ENCODE measurements at places on chromosomes 16 and 17. TPM values are rescaled to one million over a fixed set of nuclear protein-coding genes. Genes with fewer than 3 reads are reported as not detected.
A peak's percentile ranks its signal among the peaks of the same experiment; 100 is the strongest.

HBQ1 gene
- total RNA-seq = not detected

ABCC3 gene
- total RNA-seq = not detected

HOXB1 gene
- total RNA-seq = not detected

DNA sequence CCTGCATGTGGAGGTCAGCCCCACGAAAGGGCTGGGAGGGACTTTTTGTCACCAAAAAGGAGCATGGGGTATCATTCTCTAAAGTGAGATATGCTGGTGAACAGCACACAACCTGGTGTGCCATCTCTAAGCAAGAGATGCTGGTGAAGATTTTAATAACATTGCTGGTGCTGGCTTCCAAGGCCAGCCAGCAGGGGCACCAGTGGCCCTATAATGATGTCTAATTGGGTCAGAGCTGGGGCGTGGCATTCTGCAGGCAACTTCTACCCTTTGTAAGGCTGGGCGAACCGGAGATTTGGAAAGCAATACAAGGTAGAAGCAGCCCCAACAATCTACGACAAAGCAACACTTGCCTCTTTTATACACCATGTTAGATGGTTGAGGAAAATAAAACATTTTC is 16.8 kb downstream of the SDR42E1 start:
- no peak overlapping the region for H3K4me3 ChIP-seq
- no peak overlapping the region for H3K27ac ChIP-seq
- no peaks in the 10 kb centered on the region for H3K36me3 ChIP-seq
- no peaks in the 10 kb centered on the region for H3K27me3 ChIP-seq
- no peaks in the 10 kb centered on the region for H3K4me1 ChIP-seq

CCDC144A gene
- total RNA-seq = 13.3 TPM

- no peaks in the 10 kb centered on the region for H3K36me3 ChIP-seq
- H3K27me3 ChIP-seq = no peaks in the 10 kb centered on the region
- H3K4me3 ChIP-seq = no peak within 1 kb of the TSS
- H3K4me1 ChIP-seq = no peaks in the 10 kb centered on the region
- no peak within 1 kb of the TSS for H3K27ac ChIP-seq
Observed at GRCh38 chr17:47957591-47958490, at the start of gene PRR15L. PRR15L (minus strand) TSS chr17:47957883; CDS start chr17:47953234, 4,649 bp downstream.

KRT31 gene
- total RNA-seq = not detected

WFIKKN1 gene
- total RNA-seq = 0.72 TPM

RPGRIP1L gene
- total RNA-seq = 4.4 TPM

GALR2 gene
- total RNA-seq = 10.6 TPM

DNA sequence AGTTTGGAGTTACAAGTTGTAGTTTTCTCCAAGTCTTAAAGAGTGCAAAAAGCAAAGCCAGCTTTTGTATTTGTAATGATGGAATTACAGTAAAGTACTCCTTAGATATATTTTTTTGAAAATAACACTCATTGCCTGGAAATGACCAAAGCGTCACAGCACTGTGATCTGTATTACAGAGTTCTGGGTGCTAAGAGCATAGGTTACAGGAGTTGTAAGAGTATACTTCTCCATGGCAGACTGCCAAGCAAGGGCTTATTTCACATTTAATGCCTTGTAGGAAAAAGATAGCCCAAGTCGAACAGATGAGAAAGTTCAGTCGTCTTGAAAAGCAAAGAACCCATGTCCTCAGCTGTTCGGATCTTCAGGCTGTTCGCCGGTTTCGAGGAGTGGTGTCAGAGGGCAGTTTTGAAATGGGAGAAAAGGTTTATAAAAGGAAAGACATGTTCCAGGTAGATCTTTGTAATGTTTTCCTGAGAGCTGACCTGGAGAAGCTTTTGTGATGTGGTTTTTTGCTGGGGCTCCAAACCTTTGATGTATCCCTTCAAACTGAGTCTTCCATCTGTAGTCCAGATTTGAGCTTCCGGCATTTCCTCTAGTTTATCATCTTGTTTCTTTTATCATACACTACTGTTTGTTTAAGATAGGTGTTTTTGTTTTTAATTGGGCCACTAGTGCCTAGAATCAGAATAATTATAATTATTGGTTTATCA is 41.3 kb downstream of the ERCC4 start:
- peaks cover 15% of the 10 kb centered on the region for H3K4me1 ChIP-seq
- DNase-seq = no peak
- H3K27ac ChIP-seq = no peak overlapping the region
- H3K36me3 ChIP-seq = no peaks in the 10 kb centered on the region
- H3K27me3 ChIP-seq = peaks cover 18% of the 10 kb centered on the region

GRCh38 chr16:51402785-51403184 is 251.7 kb upstream of the SALL1 start:
- H3K27ac ChIP-seq = no peak overlapping the region
- no peaks in the 10 kb centered on the region for H3K27me3 ChIP-seq
- H3K36me3 ChIP-seq = no peaks in the 10 kb centered on the region
- H3K4me1 ChIP-seq = no peaks in the 10 kb centered on the region
- no peak overlapping the region for H3K4me3 ChIP-seq

GRCh38 chr17:7889166-7889955 is 772 bp downstream of the CHD3 start:
- H3K4me3 ChIP-seq = no peak overlapping the region
- H3K27ac ChIP-seq = no peak overlapping the region
- peak; percentile 52 for DNase-seq
- H3K36me3 ChIP-seq = peaks cover 18% of the 10 kb centered on the region

MYO15A gene
- total RNA-seq = 2.7 TPM

CTRB2 gene
- total RNA-seq = not detected

RTN4RL1 gene
- 0.14 TPM for total RNA-seq

GRCh38 chr16:3060339-3061127 is 4.9 kb upstream of the IL32 start:
- no peak for DNase-seq
- peaks cover 12% of the 10 kb centered on the region for H3K36me3 ChIP-seq
- peaks cover 76% of the 10 kb centered on the region for H3K4me1 ChIP-seq
- no peaks in the 10 kb centered on the region for H3K27me3 ChIP-seq
- H3K27ac ChIP-seq = peak overlapping the region; percentile 93
- H3K4me3 ChIP-seq = peak overlapping the region; percentile 85

SLC5A2 gene
- not detected for total RNA-seq

DNA sequence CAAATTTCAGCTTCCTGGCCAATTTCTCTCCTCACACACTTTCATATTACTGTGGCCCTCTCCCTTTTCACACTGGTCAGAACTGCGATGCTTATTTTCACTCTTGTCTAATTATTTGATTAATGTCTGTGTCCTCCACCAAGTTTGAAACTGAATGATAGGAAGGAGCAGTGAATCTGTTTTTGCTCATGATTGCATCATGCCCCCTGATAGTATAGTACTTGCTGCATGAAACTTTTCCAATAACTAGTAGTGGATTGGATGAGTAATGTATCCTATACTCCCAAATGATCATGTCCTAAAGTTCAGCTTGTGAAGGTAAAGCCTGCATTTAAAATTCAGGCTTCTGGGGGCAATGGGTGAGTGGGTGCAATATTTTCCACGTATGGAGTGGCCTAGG is 121.2 kb downstream of the ASIC2 start:
- DNase-seq = no peak
- H3K36me3 ChIP-seq = no peaks in the 10 kb centered on the region
- no peak overlapping the region for H3K27ac ChIP-seq

HOXB6 gene
- total RNA-seq = 0.24 TPM

DNA sequence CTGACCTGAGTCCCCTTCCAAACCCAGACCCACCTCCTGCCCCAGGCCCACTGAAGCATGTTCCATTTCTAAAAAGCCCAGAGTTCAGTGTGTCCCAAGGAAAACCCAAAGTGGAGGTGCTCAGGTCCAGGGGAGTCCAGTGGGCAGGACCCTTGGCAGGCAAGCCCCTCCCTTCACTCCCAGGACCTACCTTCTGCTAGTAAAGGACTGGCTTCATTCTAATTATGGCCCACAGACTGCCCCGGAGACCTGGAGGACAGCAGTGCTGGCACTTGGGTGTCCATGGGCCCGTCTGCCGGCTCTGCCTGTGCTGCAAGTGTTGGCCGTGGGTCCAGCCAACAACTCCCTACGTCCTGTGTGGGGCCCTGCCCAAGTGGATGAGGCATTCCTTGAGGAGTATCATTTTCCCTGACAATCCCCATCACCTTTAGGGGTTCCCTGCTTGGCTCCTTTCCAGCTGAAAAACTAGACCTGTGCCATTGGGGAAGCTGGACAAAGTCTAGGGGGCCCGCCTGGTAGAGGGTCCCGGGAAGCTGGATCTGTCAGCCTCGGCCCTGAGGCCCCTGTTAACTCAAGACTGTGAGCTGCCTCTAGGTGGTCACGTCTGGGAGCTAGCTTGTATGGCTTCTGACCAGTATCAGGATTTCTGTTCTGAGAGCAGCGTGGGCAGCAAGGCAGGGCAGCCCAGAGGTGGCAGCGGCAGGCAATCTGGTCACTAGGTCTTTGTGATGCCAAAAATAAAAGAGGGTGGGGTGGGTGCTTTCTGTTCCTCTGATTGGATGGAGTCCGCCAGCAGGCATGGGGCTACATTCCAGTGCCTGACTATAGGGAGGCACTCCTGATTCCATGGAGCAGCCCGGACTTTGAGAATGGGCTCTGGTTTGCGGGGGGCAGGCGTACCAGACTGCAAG is 8.2 kb downstream of the CBX2 start:
- H3K27ac ChIP-seq = no peak overlapping the region
- H3K36me3 ChIP-seq = no peaks in the 10 kb centered on the region
- DNase-seq = no peak
- peaks cover 11% of the 10 kb centered on the region for H3K4me1 ChIP-seq
- peaks cover 47% of the 10 kb centered on the region for H3K27me3 ChIP-seq

- H3K27me3 ChIP-seq = peaks cover 46% of the 10 kb centered on the region
- no peak overlapping the region for H3K27ac ChIP-seq
- DNase-seq = no peak
- H3K4me1 ChIP-seq = peaks cover 7% of the 10 kb centered on the region
Observed at GRCh38 chr16:84295203-84295860, 654 bp downstream of the WFDC1 start.

ZNF232 gene
- total RNA-seq = 10.4 TPM

DNA sequence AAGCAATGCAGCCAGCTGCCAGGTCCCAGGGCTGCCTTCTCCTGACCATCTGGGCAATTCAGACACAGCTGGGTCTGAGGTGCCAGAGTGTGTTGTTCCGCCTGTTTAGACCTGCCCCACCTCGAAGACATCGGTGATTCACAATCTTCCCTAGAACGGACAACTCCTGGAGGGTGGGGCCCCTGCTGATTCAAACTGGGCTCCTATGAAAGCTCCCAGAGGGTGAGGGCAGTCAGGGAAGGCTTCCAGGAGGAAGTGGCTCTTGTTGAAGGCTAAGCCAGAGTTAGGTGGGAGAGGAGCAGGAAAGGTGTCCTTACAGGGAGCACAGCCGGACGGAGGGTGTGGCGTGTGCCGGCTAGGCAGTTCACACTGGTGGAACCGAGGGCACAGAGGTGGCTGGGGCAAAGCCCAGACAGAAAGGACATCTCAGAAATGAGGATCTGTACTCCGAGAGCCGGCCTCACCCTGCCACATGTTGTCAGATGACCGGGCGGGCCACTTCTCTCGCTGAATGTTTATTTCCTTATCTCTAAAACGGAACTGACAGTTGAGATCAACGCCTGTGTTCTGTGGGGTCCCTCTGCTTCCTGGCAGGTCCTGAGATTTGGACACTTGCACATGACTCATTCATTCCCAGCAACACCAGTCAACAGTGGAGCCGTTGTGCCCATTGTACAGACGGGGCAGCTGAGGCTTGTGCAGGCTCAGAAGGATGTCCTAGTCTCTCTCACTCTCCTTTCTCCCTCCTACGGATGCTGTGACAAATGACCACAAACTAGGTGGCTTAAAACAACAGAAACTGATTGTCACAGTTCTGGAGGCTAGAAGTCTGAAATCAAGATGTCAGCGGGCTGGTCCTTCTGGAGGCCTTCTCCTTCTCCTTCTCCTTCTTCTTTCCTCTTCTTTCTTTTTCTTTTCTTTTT is 26.9 kb upstream of the LITAF start:
- H3K4me1 ChIP-seq = peaks cover 7% of the 10 kb centered on the region
- no peaks in the 10 kb centered on the region for H3K27me3 ChIP-seq
- H3K27ac ChIP-seq = peak overlapping the region; percentile 16
- peak; percentile 12 for DNase-seq

- no peaks in the 10 kb centered on the region for H3K36me3 ChIP-seq
- no peak for DNase-seq
- H3K27me3 ChIP-seq = no peaks in the 10 kb centered on the region
- H3K27ac ChIP-seq = no peak overlapping the region
- no peaks in the 10 kb centered on the region for H3K4me1 ChIP-seq
- no peak overlapping the region for H3K4me3 ChIP-seq
Observed at GRCh38 chr16:49092704-49093103, 188.9 kb downstream of the CBLN1 start.

DNA sequence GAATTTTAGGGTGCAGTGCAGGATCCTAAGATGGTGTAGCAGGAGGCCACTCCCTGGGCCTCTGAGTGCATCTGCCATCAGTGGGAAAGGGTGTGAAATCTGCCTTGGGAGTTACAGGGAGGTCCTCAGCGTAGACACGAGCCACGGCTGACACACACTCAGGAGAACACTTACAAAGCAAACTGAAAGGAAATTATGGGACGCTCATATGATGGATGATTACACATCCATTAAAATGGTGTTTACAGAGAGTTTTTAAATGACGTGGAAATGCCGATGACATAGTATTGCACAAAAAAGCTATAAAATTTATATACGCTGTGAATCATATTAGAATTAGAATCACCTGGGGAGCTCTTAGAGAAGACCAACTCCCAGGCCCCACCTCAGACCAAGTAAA is 175.2 kb downstream of the CCDC182 start:
- no peaks in the 10 kb centered on the region for H3K27me3 ChIP-seq
- DNase-seq = no peak
- no peak overlapping the region for H3K27ac ChIP-seq
- H3K4me3 ChIP-seq = no peak overlapping the region

CEP112 gene
- total RNA-seq = 8.6 TPM

- H3K36me3 ChIP-seq = no peaks in the 10 kb centered on the region
- no peaks in the 10 kb centered on the region for H3K4me1 ChIP-seq
- no peak for DNase-seq
- H3K4me3 ChIP-seq = no peak overlapping the region
Observed at GRCh38 chr17:17557796-17558195, 33.7 kb downstream of the PEMT start.

RNF222 gene
- 0.19 TPM for total RNA-seq

DNAI2 gene
- 1.4 TPM for total RNA-seq

GRCh38 chr16:66574531-66574930 is 4.7 kb upstream of the CMTM2 start:
- no peak overlapping the region for H3K4me3 ChIP-seq
- H3K27me3 ChIP-seq = peaks cover 28% of the 10 kb centered on the region
- H3K36me3 ChIP-seq = peaks cover 1% of the 10 kb centered on the region
- H3K4me1 ChIP-seq = peaks cover 5% of the 10 kb centered on the region

SLC38A8 gene
- not detected for total RNA-seq

NPIPA2 gene
- total RNA-seq = 3.1 TPM

- no peaks in the 10 kb centered on the region for H3K27me3 ChIP-seq
- peaks cover 66% of the 10 kb centered on the region for H3K4me1 ChIP-seq
- H3K4me3 ChIP-seq = peak overlapping the region; percentile 73
- peak; percentile 50 for DNase-seq
- peak overlapping the region; percentile 88 for H3K27ac ChIP-seq
Observed at GRCh38 chr16:70430667-70431536, 8.0 kb downstream of the ST3GAL2 start.

SEPTIN1 gene
- 223 TPM for total RNA-seq

- H3K4me3 ChIP-seq = no peak overlapping the region
- peaks cover 5% of the 10 kb centered on the region for H3K36me3 ChIP-seq
- no peaks in the 10 kb centered on the region for H3K4me1 ChIP-seq
- H3K27me3 ChIP-seq = peaks cover 24% of the 10 kb centered on the region
- DNase-seq = no peak
Observed at GRCh38 chr17:3990386-3991127, 26.3 kb upstream of the ATP2A3 start.

GRCh38 chr16:48611329-48612137 is 1.6 kb upstream of the N4BP1 start:
- peaks cover 3% of the 10 kb centered on the region for H3K36me3 ChIP-seq
- peak; percentile 84 for DNase-seq
